Left lung (tissue), 14 donors: ENCODE measurements at places on chromosomes 3 and 15. TPM values are rescaled to one million over a fixed set of nuclear protein-coding genes. Genes with fewer than 3 reads are reported as not detected.

Gene UROC1
- total RNA-seq: not detected

Gene PLAAT1
- total RNA-seq: 0.26 TPM

Gene CHD2
- 135 TPM for total RNA-seq

Gene GABRR3
- total RNA-seq: not detected
